ENCODE measurements at places on chromosomes 6 and 20.

DNA sequence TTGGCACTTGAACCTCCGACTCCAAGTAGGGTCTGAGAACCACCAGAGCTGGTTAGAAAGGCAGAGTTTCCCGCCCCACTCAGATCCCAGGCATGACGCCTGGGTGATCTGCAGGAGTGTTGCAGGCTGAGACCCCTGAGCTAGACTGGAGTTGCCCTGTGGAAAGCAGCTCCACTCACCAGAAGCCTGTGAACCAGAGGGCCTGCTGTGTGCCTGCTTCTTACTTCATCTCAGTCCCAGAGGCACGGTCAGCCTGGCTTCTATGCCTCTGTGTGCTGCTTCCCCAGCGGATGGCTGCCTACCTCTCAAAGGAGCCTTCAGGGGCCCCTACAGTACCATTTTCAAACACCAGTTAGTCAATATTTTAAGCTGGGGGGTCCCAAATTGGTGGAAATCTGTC, 15.6 kb upstream of the CCN6 start:
- DNase-seq: peak; percentile 54

DNA sequence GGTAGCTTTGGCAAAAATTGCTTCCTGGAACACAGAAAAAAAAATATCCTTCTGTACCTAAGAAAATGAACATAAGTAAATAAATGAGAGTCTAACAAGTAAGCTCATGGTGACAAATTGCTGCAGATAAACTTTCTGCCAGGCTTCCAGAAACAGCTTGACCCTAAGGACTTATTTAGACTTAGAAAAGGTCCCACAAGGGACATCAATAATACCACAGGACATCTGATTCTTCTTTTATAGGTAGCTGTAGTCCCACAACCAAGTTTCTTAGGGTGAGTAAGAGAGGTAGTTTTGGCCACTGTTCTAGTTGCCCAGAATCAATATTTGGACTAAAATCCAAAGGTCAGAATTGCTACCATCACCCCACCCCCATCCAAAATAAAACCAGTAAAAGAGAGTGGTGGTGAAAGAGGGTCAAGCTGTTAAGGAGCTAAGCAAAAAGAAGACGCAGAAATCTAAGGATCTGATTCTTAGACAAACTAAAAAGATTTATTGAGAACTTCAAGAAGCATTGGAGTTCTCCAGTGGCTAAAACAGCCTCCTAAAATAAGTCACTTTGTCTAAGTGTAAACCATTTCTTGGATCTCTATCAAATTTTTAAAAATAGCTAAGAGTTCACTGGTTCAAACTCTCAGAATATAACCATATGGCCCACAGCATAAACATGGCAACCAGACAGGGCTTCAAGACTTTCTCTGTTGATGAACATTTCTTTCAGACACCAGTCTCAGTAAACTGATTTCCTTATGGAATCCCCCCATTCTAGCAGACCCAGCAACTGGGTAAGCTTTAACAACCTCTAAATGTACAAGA, 180.6 kb downstream of the PTPRK start:
- DNase-seq: peak; percentile 17

GRCh38 chr20:47691625-47692024, 93.7 kb downstream of the SULF2 start:
- DNase-seq: peak; percentile 21

DNA sequence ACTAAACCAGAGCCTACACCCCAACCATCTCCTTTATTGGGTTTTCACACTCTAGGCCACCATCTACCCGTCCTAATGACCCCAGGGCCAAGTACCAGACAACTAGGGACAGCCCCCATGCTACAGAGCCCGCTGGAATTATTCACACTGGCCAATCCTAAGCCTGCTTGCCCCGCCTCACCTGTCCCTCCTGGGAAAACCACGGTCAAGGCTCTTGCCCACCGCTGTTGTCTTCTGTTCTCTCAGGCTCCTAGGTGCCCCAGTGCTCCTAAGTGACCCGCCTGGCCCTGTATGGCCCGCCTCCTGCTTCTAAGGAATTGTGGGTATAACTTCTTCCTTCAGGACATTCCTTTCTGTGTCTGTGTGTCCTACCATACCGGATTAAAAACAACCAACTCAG, 453.4 kb downstream of the CD83 start:
- no peak for DNase-seq

Measured in AG10803 (cell line).